ENCODE measurements at places on chromosomes 4 and X. TPM values are rescaled to one million over a fixed set of nuclear protein-coding genes. Genes with fewer than 3 reads are reported as not detected.

GRCh38 chrX:106952988-106953387 lies 32.8 kb downstream of the CLDN2 start:
- DNase-seq, result no peak

RBM46 gene
- polyA plus RNA-seq, result not detected

DNA sequence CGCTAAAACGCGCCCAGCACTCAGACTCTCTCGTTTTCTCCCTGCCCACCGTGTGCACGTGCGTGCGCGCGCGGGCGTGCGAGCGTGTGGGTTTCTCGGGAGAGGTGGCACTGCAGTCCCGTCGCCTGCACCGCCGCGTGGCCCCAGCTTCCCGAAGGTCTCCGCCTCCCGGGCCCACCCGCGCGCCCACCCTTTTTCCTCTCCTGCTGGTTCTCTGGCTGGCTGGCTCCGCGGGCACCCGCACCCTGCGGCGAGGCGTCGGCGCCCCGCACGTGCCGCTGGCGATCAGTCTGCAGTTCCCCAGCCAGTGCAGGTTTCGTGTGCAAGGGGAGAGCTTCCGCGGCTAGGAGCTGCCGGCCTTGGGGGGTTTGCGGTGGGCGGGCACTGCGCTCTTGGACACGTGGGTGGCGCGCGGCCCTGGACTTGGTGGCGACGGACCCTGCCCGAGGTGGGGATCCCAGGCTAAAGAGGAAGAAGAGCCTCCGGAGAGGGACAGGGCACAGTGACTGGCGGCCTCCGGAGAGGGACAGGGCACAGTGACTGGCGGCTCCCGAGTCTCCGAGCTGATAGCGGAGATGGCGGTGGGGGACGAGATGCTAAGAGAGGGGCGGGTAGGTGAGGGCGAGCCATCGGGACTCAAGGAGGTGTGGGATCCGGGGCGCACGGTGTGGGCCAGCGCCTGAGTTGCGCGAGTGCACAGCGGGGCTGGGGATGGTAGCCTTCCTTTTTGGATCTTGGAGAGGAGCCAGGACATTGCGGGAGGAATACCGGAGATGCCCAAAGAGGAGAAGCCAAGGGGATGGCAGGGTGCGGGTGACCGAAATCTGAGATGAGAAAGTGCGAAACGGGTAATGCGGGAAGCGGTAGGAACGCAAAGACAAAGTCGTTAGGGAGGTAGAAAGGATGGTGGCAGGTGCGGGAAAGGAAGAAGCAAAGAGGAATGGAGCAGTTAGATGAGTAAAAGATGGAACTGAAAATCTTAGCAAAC lies at the start of gene FAM184B:
Gene FAM184B (minus strand): TSS at position 322 of the 988 bp plus-strand sequence. CDS start 322 bp downstream, outside the sequence.
- DNase-seq, result peak; percentile 45

GRCh38 chr4:140069066-140069465 lies 84.9 kb downstream of the MAML3 start:
- DNase-seq, result peak; percentile 62

PDK3 gene
- 29.9 TPM for polyA plus RNA-seq

DNA sequence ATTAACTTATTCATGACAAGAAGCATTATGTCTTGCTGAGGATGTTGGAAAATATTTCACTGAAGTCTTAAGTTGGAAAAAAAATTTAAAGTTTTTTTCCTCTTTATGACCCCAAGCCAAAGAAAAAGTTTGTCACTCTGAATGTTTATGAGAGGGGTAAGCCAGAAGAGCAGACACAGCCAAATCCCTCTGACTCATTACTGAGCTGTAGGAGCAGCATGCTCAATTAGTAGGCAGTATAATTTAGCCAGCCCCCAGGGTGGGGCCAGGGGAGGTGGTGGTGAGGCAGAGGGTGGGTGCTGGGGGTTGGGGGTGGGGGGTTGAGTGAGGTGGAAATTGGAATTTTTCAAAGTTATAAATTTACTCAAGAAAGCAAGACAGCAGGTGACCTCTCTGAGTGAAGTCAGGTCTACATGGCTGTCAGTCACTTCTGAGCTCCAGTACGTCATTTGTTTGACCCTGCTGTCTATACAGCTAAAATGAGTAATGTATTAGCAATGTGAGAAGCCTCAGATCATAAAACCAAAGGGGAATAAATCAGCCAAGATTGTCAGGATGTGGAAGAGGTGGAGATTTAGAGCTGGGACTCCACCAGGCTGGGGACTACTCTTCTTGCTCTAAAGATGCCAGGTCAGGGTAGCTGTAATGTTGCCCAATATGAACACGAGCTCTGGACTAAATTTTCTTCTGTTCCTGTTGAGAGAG lies 98.8 kb upstream of the NDP start:
- no peak for DNase-seq

DNA sequence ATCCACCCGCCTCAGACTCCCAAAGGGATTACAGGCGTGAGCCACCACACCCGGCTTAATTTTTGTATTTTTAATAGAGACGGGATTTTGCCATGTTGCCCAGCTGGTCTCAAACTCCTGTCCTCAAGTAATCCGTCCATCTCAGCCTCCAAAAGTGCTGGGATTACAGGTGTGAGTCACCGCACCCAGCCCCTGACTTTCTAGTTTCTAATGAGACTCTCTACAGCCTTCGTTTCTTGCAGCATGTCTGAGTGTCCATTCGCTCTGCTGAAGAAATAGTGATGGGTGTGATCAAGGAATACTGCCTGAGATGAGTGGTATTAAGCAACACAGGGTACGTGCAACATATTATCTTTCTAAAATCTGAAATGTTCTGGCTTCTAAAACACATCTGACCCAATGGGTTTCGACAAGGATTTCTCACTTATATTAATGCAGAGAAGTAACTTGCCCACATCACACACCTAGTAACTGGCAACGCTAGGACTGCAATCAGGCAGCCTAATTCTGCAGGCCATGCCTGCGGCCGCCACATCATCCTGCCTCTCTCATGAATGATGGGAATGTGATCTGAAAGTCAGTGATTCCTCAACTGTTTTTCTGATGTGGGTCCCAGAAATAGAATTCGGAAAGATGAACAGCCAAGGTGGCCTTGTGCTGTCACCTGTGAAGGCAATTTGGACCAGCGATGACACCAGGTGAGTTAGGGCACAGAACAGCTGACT lies 74.3 kb downstream of the RBM47 start:
- DNase-seq, result no peak

GRCh38 chr4:89788206-89789072 lies 48.5 kb downstream of the SNCA start:
- DNase-seq, result no peak

DNA sequence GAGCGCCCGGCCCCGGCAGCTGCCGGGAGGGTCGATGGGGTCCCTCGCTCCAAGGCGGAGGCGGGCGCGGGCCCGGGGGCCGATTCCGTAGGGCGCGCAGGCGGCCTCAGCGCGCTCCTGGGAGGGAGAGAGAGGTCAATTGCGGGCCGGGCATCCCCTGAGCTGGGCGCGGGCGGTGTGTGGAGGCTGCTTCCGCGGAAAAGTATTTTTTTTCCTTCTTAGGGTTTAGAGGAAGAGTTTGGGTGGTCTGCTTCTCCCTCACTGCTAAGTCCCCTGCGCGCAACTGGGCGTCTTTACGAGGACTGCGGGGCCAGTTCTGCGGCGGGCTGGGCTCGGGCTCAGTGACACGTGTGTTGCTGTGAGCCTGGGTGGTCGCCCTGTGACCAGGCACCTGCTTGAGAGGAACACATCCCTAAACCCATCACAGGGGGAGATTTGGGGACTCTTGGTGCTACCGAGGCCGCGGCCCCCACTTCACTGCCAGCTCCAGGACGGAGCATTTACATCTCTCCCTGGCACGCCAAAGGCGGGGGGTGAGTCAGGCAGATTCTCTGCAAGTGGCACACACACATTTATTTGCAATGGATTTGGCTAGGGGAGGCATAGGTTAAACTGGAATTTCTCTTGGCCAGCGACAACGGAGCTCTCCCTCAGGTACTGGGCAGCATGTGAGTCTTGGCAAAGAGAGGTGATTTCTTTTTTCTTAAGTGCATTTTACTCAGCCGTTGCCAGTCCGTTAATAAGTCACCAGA lies 151.2 kb upstream of the SLC4A4 start:
- DNase-seq, result peak; percentile 80

DNA sequence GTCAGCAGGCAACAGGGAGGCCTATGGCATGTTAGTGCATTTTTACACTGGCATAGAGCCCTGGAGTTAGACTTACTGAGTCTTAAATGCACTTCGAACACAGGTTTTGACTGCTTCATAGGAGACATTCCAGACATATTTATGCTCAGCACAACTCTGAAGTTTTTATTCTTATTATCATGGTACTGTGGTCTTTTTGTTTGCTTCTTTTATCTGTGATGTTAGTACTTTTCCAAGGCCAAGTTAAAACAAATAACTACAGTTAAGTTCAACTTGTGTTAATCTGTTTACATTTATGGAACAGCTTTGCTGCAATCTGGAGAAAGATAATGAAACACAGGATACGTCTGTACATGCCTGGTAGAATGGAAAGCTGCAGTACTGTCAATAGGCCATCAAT lies 76.5 kb downstream of the COL4A5 start:
- DNase-seq, result no peak

GRCh38 chr4:164383058-164383357 lies 370.9 kb upstream of the SMIM31 start:
- no peak for DNase-seq

- no peak for DNase-seq
Observed at GRCh38 chr4:119518230-119518892, 110.2 kb downstream of the PDE5A start.

DNA sequence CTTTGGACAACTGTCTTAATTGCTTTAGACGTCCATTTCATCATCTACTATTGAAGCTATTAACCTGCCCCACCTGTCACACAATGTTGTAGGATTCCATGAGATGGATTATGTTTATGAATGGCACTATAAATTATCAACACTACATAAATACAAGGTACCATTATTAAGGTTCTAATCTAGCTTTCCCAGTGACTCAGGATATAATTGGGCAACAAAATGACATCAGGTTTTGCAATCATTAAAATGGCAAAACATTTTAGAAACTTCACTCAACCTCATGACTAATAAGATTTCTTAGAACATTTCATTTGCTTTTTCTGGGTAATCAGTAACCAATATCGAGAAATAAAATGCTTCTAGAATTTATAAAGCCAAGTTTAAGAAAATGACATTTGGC lies 9.2 kb downstream of the HOPX start:
- DNase-seq, result no peak

GRCh38 chr4:66062921-66063320 lies 392.6 kb upstream of the EPHA5 start:
- DNase-seq, result no peak

GRCh38 chr4:17385403-17385802 lies 126.5 kb downstream of the QDPR start:
- no peak for DNase-seq

DNA sequence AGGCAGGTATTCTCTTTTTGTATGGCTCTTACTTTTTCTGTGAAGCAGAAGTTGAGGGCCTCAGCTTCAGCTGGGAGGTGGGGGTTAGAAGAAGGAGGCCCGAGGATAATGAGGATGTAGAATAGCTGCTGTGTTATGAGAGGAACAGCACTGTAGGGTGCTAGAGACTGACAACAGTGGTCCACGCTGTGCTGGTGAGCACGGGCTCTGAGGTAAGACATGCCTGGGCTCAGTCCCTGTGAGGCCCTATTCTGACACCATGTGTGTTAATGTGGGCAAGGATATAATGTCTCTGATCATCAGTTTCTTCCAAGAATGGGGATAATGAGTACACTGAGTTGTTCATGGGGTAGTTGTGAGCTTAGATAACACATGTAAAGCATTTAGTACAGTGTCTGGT lies 55.3 kb upstream of the SFRP2 start:
- no peak for DNase-seq

DNA sequence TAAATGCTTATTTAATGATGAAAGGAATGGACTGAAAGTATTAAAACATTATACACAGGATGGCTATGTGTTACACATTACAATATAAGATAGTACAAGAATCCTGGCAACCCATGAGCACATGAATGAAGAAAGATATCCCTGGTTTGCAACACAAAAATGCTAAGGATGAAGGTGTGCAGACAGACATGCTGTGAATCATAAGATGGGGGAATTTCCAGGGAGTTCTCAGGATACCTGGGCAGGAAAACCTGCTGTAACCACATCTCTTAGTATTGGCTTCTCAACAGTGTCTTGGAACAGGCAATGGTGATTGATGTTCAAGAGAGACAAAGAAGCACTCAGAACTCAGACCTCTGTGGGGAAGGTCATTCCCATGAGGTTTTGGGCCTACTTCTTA lies 23.9 kb upstream of the ANOS1 start:
- DNase-seq, result no peak

SH3D19 gene
- polyA plus RNA-seq, result 44.1 TPM

DNA sequence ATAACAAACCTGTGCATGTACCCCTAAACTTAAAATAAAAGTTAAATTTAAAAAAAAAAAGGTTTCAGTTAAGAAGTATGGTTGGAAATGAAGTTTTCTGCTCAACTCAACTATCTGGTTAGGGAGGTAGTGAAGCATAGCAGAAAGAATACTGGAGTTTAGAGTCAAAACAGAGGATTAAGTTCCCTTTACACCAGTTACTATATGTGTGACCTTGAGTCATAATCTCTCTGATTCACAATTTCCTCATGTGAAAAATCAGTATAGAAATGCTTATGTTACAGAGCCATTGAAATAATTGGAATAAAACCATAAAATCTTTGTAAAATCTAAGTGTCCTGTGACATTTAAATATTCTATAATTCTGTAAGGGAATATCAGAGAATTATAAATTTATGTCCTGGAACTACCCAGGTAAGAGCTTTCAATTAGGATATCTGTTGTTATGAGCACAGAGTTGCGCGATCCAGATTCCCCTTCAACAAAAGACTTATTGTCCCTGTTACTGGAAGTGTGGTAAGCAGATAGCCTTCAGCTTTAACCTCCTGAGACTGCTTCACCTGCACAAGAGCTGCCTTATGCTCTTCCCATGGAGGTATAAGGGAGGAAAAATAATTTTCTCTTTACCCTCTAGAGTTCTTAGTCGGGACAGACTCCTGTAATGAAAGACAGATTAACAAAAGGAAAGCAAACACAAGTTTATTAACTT lies 203.8 kb upstream of the NRK start:
- no peak for DNase-seq

MID2 gene
- polyA plus RNA-seq, result 5.8 TPM

NPNT gene
- polyA plus RNA-seq, result 47.1 TPM

- DNase-seq, result peak; percentile 64
Observed at GRCh38 chr4:40722576-40723161, 27.1 kb upstream of the NSUN7 start.
